ENCODE measurements at places on chromosomes 11 and 22. TPM values are rescaled to one million over a fixed set of nuclear protein-coding genes. Genes with fewer than 3 reads are reported as not detected.

- no peak for DNase-seq
Observed at GRCh38 chr22:49991907-49992533, 20.5 kb downstream of the IL17REL start.

DNA sequence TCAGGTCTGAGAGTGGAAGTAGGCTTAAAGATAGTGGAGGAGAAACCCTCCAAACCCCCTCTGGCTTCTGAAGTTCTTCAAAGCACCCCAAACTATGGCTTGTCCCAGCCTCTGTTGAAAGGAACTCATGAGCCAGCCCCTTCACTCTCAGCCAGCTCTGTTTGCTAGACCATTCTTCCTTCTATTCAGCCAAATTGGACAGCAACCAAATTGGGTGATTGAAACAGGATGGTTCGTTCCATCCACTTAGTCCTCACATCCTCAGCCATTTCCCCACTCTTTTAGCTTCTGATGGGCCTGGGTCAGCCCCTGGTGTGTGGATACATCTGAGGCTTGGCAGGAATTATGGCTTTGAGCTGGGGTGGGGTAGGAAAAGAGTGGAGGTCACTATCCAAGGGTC is 4.5 kb downstream of the HTR3A start:
- no peak for DNase-seq

DNA sequence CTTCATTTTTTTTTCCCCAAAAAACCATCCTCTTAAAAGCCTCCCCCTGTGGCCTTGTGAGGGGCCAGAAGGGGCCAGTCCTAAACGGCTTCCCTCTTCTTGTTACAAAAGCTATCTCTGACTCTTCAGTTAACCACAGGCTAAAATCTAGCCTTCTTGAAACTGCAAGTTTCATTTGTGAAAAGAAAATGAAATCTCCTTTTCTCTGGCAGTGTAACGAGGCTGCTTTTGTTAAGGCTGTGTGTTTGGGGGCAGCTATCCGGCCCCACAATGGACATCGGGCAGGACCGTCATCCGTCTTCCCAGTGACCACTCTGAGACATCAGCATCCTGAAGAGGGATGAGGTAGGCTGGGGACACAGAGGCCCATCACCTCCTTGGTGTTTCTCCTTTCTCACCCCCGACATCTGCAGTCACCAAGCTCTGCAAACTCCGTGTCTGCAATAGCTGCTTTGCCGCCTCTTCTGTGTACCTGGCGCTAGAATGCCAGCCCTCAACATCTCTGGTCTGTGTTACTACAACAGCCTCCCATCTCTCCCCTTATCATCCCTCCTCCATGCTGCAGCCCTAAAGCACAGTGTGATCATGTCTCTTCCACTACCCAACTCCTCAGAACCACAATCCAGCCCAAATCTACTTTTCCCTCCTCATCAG is 94.0 kb downstream of the RCN1 start:
- DNase-seq: no peak

DNA sequence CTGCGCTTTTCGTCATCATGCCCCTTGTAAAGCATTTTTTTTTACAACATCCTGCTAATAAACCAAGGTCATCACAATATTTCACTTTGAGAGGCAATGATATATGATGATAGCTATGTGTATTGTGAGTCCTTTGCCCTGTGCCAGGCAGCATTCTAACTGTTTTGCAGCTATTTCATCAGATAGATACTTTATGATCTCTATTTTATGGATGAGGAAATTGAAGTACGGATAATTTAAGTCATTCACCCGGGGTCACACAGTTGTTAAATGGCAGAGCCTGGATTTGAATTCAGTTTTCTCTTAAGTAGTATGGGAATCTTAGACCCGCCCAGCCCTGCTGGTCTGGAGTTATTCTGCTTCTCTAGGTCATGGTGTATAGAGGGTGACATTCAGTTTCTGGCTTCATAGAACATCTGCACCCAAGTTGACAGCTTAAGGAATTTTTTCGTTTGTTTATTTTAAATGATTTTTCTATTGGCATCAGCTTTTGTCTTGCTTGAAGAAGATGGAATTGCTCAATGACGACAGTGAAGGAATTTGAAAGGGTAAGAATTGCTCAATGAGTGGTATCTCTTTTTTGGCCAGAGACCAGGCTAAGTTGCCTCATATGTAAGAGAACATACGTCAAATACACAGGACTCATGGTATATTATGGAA is 926 bp downstream of the PRR5L start:
- DNase-seq: no peak

KLHDC7B gene
- not detected for total RNA-seq

DNA sequence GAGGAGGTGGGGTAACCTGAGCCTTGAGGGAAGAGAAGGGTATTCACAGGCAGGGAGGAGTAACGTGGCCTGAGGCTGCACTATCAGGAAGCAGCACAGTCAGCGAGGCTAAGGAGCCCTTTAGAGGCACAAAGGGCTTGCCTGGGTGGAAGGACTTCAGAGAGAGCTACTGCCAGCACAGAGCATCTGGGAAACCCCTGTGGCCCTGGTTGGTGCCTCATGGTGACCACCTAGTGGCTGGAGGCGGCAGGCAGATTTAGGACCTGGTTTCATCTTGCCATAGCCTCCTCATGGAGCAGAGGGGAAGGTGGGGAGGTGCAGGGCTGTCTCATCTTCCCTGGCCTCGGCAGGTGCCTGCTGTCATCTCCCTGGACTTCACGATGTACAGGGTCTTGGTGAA is 64.5 kb downstream of the MPPED1 start:
- DNase-seq: no peak

- DNase-seq: no peak
Observed at GRCh38 chr11:47369676-47370075, 8.7 kb downstream of the SPI1 start.

DNA sequence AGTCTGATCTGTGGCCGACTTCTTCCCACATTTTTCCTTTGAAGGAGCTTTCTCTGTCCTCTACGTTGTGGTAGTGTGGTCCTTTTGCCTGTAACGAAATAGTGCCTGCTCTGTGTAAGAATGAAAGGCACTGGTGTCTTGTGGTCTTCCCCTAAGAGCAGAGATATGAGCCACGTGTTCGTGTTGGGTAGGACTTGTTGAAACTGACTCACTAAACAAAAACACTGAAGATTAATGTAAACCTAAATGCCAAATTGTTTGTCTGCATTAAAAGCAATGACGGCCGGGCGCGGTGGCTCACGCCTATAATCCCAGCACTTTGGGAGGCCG is 10.1 kb upstream of the RPS3 start:
- DNase-seq: no peak

- DNase-seq: no peak
Observed at GRCh38 chr22:35044607-35045390, 21.2 kb upstream of the ISX start.

DNA sequence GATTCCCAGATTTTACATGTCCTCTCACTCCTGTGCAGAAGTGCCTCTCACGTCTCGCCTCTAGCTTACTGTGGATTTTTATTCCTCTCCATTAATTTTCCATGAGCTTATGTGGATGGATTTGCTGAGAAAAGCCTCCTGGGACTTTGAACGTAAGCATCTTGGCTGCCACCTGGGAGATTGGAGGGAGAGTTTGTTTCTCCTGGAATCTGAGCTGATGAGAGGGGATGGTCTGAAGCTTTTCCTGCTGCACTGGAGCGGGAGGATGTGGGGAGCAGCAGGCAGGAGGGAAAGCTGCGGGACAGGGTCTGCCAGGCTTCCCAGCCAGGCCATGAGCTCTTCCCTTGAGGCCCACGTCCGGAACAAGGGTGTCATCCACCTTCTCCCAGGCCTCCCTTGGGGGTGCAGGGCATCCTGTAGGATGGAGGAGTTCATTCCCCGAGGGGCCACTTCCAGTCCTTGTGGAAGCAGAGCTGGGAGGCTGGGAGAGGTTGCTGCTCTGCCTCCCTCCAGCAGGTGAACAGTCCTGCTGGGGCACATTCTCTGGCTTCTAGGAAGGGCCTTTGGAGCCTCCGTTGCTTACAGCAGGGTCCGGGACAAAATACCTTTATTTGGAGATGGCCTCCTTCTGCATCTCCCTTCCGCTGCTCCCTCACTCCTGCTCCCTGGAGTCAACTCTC is 3.6 kb upstream of the SHANK2 start:
- no peak for DNase-seq

DNA sequence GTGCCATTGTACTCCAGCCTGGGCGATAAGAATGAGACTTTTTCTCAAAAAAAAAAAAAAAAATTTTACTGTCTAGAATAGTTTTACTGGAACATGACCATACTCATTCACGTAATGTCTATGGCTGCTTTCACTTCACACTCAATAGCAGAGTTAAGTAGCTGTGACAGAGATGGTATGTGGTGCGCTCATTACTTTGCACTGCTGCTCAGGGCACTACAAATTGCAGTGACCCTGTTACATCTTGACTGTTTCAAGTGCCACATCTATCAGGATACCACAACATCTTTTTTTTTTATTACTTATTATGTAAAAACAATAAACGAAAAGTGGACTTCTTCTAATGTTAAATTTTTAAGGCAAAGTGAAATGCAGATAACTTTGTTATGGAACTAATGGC is 110.3 kb downstream of the ARHGAP20 start:
- DNase-seq: no peak

DNA sequence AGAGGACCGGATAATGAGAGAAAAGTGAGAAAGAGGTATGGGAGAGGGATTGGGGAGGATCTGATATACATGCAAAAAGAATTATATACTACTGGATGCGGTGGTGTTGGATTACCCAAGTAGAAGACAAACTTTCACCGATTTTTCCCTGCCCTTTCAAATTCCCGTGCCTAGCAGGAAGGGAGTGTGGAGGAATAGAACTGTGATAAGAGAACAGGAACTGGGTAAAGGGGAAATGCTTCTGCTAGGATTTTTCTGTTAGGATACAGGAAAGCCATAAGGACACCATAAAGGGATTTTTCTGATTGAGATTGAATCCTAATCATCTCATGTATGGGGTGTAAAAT is 480 bp upstream of the MTMR2 start:
- DNase-seq: peak; percentile 32

CBL gene
- 18.1 TPM for total RNA-seq

Measured in LHCN-M2 (cell line).